ENCODE measurements at places on chromosomes 11 and 22.

- DNase-seq, result no peak
Measured at GRCh38 chr22:33796494-33796893, 123.8 kb downstream of the LARGE1 start.

DNA sequence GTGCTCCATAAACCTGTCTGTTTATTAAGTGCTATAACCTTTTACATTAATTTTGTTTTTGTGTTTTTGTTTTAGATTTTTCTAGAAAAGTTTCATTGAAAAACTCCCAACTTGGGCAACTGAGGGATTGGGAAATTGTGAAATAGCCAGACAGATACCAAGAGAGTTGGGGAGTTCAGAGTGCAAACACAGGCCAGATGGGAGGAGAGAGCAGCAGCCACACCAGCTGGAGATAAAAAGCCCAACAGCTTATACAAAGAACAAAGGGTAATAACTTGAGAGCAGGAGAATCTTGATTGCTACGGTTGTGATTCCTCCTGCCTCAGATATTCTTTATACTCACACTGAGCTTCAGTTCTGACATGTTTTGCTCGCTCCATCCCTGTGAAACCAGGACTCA is 1642.2 kb downstream of the LRRC4C start:
- DNase-seq, result no peak

DNA sequence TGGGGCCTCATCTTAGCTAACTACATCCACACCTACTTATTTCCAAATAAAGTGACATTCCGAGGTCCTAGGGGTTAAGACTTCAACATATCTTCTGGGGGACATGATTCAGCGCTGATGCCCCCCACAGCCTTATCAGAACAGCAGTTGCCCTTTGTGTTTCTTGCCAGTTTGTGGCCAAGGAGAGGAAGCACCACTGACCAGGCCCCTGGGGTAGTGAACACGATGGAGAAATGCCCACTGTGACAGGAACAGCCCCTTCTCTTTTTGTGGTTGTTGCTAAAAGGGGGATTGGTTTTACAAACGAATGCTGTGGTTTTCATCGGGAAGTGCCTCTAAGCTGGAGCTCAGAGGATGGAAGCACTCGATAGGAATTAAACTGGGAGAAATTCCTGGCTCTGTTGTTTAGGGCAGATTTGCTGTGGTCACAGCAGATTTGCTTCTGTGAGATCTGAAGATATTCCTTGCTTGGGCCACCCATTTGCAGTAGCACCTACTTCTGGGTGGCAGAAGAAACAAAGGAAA is 88.8 kb downstream of the ABTB2 start:
- DNase-seq, result no peak

- DNase-seq, result no peak
Measured at GRCh38 chr22:33896575-33897447, 23.5 kb downstream of the LARGE1 start.

DNA sequence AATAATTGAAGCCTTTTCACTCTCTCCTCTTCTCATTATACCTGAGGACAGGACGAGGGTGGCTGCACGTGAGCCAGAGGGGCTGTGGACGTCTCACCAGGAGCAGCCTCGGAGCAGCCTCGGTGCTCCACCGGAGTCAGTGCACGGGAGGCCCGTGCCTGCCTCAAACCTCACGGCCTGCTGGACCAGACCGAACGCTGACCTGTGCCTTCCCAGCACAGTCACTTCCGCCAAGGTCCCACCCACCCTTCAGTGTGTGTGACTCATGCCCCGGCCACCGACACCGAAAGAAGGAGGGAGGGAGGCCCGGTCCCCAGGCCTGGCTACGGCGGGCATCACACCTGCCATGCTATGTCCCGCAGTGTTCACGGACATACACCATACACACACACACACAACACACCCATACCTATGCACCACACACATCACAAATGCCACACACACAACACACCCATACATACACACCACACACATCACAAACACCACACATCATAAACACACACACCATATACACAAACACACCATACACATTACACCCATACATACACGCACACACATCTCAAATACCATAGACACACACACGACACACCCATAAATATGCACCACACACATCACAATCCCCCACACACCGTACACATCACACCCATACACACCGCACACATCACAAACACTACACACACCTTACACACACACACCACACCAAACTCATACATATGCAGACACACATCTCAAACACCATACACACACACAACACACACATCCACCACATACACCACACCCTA is 1506.5 kb downstream of the TBC1D22A start:
- no peak for DNase-seq

Measured in cerebellar nuclear complex (tissue), 1 donor.